Inflammatory macrophage treated with lipopolysaccharide for 1 hour (primary cell): ENCODE measurements at places on chromosomes 5 and 9.
A peak's percentile ranks its signal among the peaks of the same experiment; 100 is the strongest.

DNA sequence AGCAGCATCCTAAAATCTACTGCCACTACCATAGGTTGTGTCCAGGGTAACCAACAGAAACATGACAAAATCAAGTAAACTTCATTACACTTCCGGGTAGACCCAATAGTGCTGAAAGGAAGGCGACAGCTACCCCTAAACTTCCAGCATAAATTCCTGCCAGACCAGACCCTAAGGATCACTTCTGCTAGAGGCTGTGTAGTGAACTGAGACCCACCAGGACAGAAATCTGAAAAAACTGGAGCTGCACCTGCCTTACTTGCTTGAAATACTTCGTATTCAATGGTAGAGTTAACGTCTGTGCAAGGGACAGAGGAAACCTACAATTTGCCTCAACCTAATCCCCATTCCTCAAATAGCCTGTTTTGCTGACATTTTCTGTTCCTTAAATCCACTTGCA, 1.0 kb upstream of the SECISBP2 start:
- DNase-seq: no peak

DNA sequence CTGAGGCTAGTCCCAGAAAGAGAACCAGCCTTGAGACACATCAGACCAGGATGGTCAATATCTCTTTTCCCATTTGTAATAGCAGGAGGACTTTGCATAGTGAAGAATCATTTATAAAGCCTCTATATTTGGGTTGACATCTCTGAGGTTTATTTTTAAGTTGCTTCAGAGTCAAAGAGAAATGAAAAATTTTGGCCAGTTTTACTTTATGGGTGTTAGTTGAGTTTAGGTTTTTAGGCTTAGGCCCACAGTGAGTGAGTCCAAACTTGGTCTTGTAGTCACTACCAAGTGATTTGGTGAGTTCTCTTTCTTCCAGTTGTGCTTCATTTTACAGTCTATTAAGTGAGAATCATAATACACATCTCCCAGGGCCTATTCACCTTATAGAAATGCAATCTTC, 5.3 kb upstream of the MEF2C start:
- no peak for DNase-seq

DNA sequence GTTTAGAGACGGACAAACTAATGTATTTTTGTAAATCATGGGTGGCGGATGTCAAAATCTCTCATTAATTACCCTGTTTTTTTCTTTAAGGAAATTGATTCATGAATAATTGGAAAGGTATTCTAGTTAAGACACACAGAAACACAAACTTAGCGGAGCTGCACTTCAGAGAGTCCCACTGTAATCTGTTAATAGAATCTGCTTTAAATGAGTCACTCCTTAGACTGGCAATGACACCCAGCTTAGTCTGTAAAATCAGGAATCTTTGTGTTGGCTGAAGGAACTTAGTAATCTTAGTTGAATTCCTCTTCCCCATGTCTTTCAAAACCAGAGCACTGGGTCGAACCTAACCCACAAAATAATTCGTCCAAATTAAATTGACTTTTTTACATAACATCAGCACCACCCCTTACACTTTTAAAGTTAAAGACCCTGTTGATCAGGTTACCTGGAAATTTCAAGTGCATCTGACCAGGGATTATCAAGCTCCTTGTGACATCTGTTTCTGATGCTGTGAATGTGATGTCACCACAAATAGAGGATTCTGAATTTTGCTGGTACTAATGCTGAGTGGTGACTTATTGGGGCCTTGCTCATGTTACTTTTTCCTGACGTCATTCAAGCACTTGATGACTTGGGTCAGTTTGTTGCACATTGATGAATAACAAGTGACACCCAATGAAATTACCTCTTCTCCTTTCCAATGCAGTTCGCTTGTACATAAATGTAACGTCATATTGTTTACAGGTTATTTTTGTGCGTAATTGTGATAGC, 313.6 kb downstream of the KCTD16 start:
- DNase-seq: no peak

- no peak for DNase-seq
These were observed 386.9 kb upstream of the TLE4 start for GRCh38 chr9:79184831-79185230.

DNA sequence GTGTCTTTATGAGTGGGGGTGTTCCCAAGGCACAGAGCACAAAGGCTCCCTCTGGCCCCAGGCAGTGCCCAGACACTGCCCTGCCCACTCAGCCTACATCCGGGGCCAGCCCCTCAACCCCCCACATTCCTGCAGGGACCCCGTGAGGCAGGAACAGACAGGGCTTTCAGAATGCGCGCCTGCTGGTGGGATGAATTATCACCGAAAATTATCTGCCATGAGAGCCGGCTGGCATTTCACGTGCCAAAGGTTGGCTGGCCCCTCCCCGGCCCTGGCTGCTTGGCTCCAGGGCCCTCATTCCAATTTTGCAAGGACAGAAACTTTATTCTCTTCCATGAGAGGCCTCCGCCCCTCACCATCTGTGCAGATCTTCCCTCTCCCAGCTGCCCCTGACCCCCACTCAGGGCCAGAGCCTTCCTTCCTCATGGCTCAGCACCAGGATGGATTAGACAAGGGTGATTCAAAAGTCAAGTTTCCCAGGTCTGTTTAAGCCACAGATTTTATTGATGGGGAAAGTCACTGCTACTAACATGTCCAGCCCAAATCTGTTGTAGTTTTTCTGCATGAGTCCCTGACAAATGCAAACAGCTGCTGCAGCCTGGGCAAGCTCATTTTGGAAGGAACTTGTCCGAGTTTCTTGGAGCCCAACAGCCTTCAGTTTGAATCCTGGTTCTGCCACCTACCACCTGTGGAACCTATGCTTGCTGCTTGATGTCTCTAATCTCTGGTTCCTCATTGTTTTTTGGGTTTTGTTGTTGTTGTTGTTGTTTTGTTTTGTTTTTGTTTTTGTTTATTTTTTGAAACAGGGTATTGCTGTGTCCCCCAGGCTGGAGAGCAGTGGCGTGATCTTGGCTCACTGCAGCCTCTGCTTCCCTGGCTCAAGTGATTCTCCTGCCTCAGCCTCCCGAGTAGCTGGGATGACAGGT, 32.3 kb upstream of the WDR38 start:
- no peak for DNase-seq

GRCh38 chr5:179262126-179262920, 82.9 kb downstream of the ADAMTS2 start:
- no peak for DNase-seq

DNA sequence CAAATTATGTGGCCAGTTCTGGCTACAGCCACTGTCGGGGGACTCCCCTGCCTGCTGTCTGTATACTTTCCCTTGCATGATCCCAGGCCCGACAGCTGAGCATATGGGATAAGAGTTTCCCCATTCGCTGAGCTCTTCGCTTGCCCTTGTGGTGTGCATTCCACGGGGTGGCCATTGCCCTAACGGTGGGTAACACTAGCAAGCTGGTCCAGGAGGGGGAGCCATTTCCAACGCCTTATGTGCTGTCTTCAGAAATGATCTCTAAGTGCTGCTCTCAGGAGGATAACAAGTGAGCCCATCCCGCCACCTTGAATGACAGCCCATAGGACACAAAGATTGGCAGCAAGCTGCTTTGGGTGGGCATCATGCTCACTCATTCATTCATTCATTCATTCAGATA, 190.9 kb downstream of the FSTL4 start:
- peak; percentile 17 for DNase-seq

DNA sequence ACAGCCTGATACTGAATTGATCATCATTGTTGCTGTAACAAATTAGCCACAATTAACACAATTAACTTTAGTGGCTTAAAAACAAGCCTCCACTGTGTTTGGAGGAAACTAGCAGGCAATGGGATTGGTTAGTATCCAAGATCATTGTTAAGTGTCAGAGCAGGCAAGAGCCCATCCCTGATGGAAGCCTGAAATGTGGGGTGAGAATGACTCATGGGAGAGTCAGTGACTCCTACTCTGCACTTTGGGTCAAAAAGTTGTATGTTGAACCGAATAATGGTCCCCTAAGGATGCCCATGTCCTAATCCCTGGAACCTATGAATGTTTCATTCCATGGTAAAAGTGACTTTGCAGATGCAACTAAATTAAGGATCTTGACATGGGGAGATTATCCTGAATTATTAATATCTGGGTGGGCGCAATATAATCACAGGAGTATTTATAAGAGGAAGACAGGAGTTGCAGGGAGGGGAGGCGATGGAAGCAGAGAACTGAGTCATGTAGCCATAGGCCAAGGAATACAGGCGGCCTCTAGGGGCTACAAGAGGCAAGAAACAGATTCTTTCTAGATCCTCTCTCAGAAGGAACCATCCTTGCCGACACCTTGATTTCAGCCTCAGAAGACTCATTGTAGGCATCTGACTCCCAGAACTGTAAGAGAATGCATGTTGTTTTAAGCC, 28.8 kb downstream of the ALG2 start:
- DNase-seq: no peak

GRCh38 chr5:180050121-180050940, 21.2 kb downstream of the RNF130 start:
- no peak for DNase-seq

DNA sequence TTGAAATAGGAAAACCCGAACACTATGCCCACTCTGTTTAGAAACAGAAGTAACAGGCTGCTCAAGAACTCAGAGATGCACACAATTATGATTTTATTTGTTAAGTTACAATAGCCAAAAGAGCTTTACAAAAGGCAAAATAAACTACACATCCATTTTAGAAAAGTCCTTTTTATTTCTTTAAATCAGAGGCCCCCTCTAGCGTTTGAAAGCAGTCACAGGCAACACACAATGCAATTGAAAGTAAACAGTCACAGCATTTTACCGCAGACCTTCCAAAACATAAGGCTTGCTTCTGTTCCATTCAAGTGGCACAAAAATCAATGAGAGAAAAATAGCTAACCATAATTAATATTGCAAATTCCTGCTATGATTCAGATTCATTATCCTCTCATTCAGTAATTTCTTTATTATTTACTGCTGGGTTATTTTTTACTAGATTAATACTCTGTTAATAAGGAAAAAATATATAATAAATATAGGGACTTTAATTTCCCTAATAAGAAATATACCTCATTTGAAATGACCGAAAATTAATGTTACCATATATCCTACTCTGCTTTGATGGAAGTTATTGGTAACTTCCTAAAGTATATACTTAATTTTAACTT, 78.3 kb downstream of the CEP120 start:
- DNase-seq: peak; percentile 18

- no peak for DNase-seq
These were observed 498.8 kb upstream of the CD180 start for GRCh38 chr5:67695369-67695768.

- DNase-seq: no peak
These were observed 11.4 kb downstream of the SHB start for GRCh38 chr9:38057416-38058195.

- no peak for DNase-seq
These were observed 108.8 kb upstream of the MVB12B start for GRCh38 chr9:126217797-126218196.

DNA sequence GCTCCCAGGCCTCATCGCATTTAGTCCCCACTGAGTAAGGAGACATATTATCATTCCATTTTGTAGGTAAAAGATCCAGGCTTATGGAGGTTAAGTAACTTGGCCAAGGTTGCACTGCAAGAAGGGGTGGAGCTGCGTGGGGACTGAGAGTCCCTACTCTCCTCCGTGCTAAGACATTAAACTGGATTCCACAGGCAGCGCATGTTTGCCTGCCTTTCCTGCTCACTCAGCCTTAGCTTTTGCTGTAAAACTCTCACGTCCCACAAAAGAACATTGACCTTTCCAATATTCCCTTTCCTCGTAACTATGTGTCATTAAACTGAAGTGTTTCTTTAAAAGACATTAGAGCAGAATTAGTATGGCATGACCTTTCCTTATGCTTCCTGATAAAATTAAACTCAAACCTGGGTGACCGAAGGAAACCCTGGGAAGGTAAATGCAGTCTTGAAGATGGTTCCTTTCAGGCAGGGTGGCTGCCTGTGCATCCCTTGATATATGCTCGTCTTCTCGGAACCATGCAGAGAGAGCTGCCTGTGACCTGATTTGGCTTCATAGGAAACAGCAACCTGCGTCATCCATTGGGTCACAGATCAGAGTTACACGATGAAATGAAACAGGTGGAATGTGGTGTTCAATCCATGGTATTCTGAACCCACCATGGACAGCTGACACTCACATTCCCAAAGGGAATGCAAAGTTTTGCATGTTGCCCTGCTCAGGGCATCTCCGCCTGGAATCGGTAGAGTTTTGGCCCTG, 85.9 kb downstream of the TMEM252 start:
- DNase-seq: no peak

DNA sequence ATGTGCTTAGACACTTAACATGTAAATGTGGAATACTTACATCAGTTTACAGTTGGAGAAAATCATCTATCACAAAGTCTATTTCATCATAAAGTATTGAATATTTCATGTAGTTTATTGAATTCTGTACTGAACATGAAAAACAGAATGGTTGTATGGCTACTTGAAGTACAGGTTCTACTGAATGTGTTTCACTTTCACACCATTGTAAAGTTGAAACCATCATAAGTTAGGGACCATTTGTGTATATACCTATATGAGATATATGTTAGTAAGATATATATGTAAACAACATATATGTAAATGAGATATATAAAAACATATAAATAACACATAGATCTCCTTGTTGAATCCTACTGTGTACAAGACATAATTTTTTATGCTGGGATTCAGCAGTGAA, 63.0 kb upstream of the TAF11L2 start:
- DNase-seq: no peak

DNA sequence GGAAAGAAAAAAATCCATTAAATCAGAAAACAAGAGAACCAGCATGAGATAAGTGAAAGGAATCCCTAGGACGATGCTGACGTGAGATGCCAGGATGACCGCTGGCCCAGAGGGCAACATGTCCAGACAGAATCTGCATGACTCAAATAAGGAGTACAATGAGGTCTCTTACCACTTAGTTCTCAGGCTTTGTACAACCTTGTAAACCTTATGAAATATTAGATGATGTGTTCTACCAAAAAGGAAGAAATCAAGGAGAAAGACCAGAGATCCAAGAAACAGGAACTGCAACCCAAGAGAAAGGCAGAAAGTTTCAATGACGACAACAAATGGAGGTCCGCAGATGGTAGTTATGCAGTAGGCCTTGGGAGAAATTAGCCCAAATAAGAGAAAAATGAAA, 2.8 kb upstream of the GPR150 start:
- DNase-seq: no peak

GRCh38 chr5:138934971-138935370, 59.8 kb upstream of the LRRTM2 start:
- no peak for DNase-seq

- peak; percentile 55 for DNase-seq
These were observed 473.7 kb upstream of the KLF4 start for GRCh38 chr9:107963246-107963645.

- DNase-seq: no peak
These were observed 4.2 kb downstream of the GCNT1 start for GRCh38 chr9:76463211-76463610.

GRCh38 chr9:77440057-77440456, 208.1 kb downstream of the GNA14 start:
- no peak for DNase-seq

DNA sequence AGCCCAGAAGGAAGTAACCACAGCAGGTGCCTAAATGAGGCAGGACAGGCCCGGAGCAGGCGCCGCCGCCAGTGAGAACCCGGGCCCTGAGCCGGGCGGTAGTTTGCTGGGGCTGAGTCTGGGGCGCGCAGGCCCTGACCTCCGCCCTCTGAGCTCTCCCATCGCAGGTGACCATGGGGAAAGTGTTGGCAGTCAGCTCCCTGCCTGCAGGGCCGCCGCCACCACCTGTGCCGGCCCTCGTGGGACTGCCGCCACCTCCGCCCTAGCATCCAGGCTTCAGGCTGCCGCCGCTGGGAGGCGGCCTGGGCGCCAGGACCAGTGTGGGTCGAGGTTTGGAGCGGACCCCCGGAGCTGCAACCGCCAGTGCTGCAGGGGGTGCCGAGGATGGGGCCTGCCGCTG, 61.1 kb downstream of the TARS1 start:
- no peak for DNase-seq

GRCh38 chr5:142244440-142244839, 80.4 kb downstream of the SPRY4 start:
- DNase-seq: no peak
